Glutamatergic neuron (in vitro differentiated cells): ENCODE measurements at places on chromosomes 3 and 15.

- no peak for DNase-seq
- no peaks in the 10 kb centered on the region for H3K27me3 ChIP-seq
- no peak overlapping the region for H3K27ac ChIP-seq
- peaks cover 5% of the 10 kb centered on the region for H3K36me3 ChIP-seq
These were observed 2.5 kb upstream of the TRPM1 start for GRCh38 chr15:31104003-31104402.

DNA sequence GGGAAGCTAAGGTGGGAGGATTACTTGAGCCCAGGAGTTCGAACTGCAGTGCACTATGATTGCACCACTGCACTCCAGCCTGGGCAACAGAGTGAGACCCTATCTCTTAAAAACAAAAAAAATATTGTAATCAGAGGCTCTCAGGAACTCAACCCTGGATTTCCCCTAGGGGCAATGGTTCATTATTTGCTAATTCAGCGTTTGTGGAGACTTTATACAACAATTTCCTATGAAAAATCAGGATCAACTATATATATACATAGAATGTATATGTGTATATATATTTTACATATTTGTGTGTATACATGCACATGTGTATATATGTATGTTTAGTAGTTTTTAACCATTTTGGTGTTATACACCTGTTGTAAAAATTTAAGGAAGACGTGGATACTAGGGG, 463.1 kb downstream of the FHIT start:
- H3K27me3 ChIP-seq = peaks cover 1% of the 10 kb centered on the region
- no peaks in the 10 kb centered on the region for H3K4me1 ChIP-seq
- H3K4me3 ChIP-seq = no peak overlapping the region
- H3K36me3 ChIP-seq = no peaks in the 10 kb centered on the region
- H3K27ac ChIP-seq = no peak overlapping the region

DNA sequence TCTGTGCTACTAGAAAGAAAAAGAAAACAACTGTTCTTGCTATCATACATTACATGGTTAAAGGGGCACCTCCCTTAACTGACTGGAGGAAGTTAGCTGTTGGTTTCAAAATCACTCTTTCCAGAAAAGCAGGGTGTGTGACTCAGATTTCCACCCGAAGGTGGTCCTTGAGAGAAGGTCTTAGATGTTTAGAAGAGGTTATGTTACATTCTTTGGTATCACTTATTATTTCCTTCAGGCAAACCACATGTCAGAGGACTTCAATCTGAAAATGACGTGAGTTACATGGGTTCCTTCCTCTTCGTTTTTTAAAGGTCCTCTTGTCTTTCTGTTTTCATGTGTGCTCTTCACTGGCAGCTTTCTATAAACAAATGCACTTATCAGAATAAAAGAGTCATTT, 307.9 kb upstream of the CBLB start:
- H3K27ac ChIP-seq = no peak overlapping the region
- H3K4me3 ChIP-seq = no peak overlapping the region
- H3K36me3 ChIP-seq = no peaks in the 10 kb centered on the region
- no peaks in the 10 kb centered on the region for H3K27me3 ChIP-seq
- H3K4me1 ChIP-seq = no peaks in the 10 kb centered on the region

DNA sequence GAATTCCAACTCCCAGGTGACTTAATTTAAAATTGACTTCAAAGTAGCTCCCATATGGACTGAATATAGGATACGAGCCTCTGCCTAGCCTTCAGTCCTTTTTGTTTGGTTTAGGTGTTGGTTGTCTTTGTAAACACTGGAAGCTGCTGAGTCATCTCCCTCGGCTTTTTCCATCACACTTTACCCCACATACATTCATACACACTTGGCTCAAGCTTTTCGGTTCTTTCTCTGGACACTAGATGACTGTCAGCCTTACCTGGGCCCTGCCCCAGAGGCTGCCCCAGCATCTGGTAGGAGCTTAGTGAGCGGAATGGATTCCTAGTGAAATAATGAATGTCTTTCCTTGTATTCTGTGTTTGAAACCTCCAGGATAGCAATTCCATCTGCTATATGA, 201.5 kb upstream of the IL12A start:
- H3K4me3 ChIP-seq = no peak overlapping the region
- no peaks in the 10 kb centered on the region for H3K36me3 ChIP-seq
- no peaks in the 10 kb centered on the region for H3K4me1 ChIP-seq
- no peak for DNase-seq

- H3K27me3 ChIP-seq = no peaks in the 10 kb centered on the region
- no peak overlapping the region for H3K27ac ChIP-seq
- H3K4me1 ChIP-seq = no peaks in the 10 kb centered on the region
- peaks cover 10% of the 10 kb centered on the region for H3K36me3 ChIP-seq
- DNase-seq = no peak
These were observed 41.9 kb downstream of the TMEM266 start for GRCh38 chr15:76101655-76102054.

DNA sequence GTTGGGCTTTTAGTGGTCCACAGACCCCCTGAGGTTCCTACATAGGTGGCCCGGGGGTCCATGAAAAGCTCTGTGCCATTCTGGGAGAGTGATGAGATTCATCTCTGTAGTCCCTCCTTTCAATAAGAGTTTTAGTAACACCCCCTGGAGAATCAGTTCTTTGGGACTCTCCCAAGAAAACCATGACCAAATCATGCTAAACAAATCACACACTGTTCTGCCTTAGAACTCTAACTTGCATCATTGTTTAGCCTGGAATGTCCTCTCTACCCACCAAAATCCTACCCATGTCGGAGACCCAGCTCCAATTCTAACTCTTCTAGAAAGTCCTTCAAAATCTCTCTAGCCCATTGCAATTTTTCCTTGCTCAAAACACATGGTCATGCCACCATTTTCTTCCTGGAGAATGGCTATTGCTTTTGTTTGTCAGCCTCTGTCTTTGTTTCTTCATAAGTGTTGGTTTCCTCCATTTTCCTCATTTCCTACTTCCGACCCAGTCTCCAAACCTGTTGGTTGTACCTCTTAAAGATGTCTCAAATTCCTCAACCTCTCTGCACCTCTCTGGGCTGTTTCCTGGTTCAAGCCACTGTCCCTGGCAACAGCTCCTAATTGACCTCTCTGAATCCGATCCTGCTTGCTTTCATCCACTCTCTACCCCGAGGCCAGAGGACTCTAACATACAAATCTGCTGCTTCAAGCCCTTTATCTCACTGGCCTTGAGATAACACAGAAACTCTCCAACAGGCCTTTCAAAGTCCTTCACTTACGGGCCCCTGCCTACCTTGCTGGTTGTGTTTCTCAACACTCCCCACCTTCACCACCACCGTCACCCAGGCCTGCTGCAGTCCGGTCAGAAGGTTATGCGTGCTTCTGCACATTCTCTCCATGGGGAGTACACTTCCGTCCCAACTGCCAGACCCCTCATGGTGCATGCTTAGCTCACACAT, 23.7 kb downstream of the CYP19A1 start:
- H3K36me3 ChIP-seq = no peaks in the 10 kb centered on the region
- H3K27ac ChIP-seq = no peak overlapping the region
- DNase-seq = no peak
- no peak overlapping the region for H3K4me3 ChIP-seq
- H3K27me3 ChIP-seq = peaks cover 3% of the 10 kb centered on the region

GRCh38 chr3:14688525-14688924, 13.6 kb downstream of the C3orf20 start:
- DNase-seq = no peak
- H3K4me3 ChIP-seq = no peak overlapping the region
- peaks cover 4% of the 10 kb centered on the region for H3K27me3 ChIP-seq
- H3K36me3 ChIP-seq = peaks cover 8% of the 10 kb centered on the region

- no peak overlapping the region for H3K4me3 ChIP-seq
- no peak overlapping the region for H3K27ac ChIP-seq
- H3K27me3 ChIP-seq = no peaks in the 10 kb centered on the region
- peaks cover 8% of the 10 kb centered on the region for H3K36me3 ChIP-seq
- DNase-seq = no peak
- H3K4me1 ChIP-seq = no peaks in the 10 kb centered on the region
These were observed 246.0 kb downstream of the MYRIP start for GRCh38 chr3:40055361-40055760.

GRCh38 chr3:52847241-52847640, 12.4 kb upstream of the MUSTN1 start:
- H3K27me3 ChIP-seq = peaks cover 8% of the 10 kb centered on the region
- no peaks in the 10 kb centered on the region for H3K36me3 ChIP-seq
